ENCODE measurements at places on chromosomes 12 and 14. TPM values are rescaled to one million over a fixed set of nuclear protein-coding genes. Genes with fewer than 3 reads are reported as not detected.
A peak's percentile ranks its signal among the peaks of the same experiment; 100 is the strongest.

GRCh38 chr12:74401035-74401434 lies 136.6 kb upstream of the ATXN7L3B start:
- H3K27ac ChIP-seq: no peak overlapping the region
- DNase-seq: no peak
- no peaks in the 10 kb centered on the region for H3K4me1 ChIP-seq
- no peaks in the 10 kb centered on the region for H3K36me3 ChIP-seq
- peaks cover 18% of the 10 kb centered on the region for H3K27me3 ChIP-seq

DNA sequence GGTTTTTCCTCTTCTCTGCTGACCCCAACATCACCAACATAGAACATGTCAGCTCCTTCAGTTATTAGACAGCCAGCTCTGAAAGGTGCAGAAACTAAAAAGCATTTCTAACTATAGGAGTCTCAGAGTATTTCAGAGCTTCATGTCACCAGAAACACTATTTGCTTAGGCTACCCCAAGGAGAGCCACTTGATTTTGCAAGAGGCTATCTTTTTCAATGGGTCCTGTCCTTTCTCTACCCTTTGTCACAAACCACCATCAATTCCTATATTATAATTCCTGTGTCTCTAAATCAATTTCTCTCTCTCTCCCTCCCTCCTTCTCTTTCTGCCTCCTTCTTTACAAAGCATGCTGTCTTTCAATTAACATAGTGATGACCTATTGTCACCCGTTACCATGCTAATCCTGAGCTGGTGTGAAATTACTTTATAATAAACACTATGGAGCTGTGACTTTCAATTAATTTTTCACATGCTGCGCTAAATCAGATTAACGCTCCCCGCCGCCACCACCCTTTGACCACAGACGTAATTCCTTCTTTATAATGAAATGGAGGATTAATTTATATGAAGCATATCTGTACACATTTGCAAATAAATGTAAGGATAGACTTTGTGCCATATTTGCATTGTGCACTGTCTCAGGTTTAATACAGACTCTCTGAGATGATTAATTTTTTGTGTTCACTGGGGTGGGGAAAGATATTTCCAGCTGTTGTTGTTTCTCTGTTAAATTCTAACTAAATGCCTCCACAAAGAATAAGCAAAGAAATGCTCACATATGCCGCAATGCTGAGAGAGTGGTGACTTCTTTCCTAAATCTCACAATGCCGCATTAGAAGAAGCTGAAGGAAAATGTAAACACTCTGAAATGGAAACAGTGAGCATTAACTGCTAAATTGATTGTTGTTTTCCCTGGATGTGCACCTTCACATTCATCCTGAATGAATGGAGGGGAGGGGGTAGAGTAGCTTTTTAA lies 418.6 kb downstream of the PDZRN4 start:
- H3K4me3 ChIP-seq: no peak overlapping the region
- no peak for DNase-seq
- no peaks in the 10 kb centered on the region for H3K4me1 ChIP-seq
- H3K36me3 ChIP-seq: no peaks in the 10 kb centered on the region
- H3K27me3 ChIP-seq: no peaks in the 10 kb centered on the region

The UTP20 gene
- 22.7 TPM for total RNA-seq

DNA sequence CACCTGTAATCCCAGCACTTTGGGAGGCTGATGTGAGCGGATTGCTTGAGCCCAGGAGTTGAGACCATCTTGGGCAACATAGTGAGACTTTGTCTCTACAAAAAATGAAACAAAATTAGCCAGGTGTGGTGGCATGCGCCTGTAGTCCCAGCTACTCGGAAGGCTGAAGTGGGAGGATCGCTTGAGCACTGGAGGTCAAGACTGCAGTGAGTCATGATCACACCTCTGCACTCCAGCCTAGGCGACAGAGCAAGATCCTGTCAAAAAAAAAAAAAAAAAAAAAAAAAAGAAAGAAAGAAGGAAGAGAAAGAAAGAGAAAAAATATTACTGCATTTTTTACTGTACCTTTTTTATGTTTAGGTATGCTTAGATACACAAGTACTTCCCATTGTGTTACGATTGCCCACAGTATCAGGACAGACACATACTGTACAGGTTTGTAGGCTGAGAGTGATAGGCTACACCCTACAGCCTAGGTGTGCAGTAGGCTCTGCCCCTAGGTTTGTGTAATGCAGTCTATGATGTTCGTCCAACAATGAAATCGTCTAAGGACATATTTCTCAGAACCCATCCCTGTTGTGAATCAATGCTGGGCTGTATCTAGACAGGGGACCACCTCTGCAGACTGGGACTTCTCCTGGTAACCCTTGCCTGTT lies 160.4 kb upstream of the PWP1 start:
- H3K4me3 ChIP-seq: peak overlapping the region; percentile 14
- H3K27me3 ChIP-seq: no peaks in the 10 kb centered on the region
- peaks cover 10% of the 10 kb centered on the region for H3K4me1 ChIP-seq
- peaks cover 13% of the 10 kb centered on the region for H3K36me3 ChIP-seq

DNA sequence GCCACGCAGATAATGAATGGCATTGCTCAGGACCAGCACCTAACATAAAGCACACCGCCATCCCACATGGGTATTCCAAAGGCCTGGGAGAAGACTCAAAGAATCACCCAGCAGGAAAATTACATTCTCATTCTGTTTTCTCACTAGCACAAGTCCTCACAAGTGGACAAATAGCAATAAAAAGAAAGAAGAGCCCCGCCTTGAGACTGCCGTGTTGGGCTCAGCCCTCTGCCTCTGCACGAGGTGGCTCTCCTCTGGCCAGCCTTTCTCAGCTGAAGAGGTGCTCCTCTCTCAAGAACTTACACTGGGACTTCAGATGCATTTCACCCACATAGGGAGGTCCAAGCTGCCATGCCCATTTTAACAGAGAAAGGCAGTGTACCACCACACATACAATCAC lies 207.5 kb downstream of the SPTSSA start:
- no peak overlapping the region for H3K4me3 ChIP-seq
- no peaks in the 10 kb centered on the region for H3K4me1 ChIP-seq
- peaks cover 5% of the 10 kb centered on the region for H3K27me3 ChIP-seq
- DNase-seq: no peak
- no peak overlapping the region for H3K27ac ChIP-seq

The SLCO1C1 gene
- not detected for total RNA-seq

DNA sequence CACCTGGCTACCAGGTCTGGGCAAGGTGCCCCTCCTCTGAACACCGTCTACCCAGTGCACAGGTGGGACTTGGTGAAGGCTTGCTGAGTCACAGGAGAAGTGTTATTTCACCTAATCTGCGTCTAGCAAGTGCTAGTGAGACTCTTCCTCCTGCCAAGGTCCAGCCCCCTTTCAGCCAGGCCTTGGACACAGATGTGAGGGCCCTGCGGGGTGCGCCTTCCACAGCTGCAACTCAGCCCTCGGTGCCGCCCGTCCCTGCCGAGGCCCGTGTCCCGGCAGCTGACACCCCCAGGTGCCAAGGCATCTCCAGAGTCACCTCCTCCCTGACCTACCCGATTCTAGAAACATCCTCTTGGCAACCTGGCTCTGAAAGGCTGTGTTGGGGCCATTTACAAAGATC lies 55.1 kb downstream of the PRIMA1 start:
- no peak for DNase-seq
- no peak overlapping the region for H3K27ac ChIP-seq
- H3K4me3 ChIP-seq: no peak overlapping the region
- H3K27me3 ChIP-seq: peaks cover 5% of the 10 kb centered on the region
- no peaks in the 10 kb centered on the region for H3K36me3 ChIP-seq

The RTL1 gene
- total RNA-seq: not detected

The PLBD1 gene
- not detected for total RNA-seq

DNA sequence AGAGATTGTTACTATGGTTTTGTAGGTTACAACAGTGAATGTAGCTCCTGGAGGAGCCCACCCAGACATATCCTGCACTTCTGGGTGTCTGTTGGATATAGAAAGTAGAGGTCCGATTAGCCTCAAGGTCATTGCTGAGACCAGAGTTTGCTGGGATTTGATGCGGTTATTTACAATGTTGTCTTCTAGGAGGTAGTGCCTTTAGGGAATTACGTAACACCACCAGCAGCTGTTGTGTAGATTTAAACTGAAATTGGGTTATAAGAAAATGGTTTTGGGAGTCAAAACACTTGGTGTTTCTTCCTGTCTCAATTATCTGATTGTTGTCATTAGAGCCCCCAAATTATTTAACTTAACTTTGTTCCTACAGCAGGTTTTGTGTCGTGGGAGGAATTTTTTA lies 225.3 kb upstream of the PELI2 start:
- no peak overlapping the region for H3K27ac ChIP-seq
- DNase-seq: no peak
- no peak overlapping the region for H3K4me3 ChIP-seq

The CLSTN3 gene
- total RNA-seq: 40.0 TPM

- H3K27ac ChIP-seq: no peak overlapping the region
- no peak for DNase-seq
- H3K27me3 ChIP-seq: no peaks in the 10 kb centered on the region
- peaks cover 5% of the 10 kb centered on the region for H3K4me1 ChIP-seq
Observed at GRCh38 chr12:46790066-46790465, 35.7 kb downstream of the SLC38A4 start.

DNA sequence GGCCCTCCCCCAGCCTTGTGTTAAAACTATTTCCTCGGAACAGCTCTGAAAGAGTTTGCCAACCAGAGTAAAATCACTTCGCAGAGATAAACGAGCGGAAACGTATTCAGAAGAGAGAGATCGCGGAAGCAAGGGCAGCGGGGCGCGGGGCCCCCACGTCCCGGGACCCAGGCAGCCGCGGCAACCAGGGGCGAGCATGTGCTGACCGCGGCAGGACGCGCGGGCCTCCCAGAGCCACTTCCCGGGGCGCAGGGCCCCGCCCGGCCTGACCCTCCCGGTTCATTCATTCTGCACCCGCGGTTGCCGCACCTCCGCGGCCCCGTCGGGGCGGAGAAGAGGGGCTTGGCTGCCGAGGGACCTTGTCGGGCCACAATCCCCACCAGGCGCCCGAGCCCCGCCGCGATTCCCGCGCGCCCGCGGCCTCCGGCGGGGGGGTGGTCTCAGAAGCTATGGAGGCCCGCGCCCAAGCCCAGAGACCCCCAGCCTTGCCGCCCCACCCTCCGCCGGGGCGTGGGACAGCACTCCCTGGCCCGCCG lies 598 bp downstream of the UBE2N start:
- H3K27ac ChIP-seq: peak overlapping the region; percentile 99
- H3K27me3 ChIP-seq: no peaks in the 10 kb centered on the region
- H3K4me1 ChIP-seq: peaks cover 48% of the 10 kb centered on the region
- peak; percentile 72 for DNase-seq
- H3K36me3 ChIP-seq: peaks cover 6% of the 10 kb centered on the region
- peak overlapping the region; percentile 98 for H3K4me3 ChIP-seq

- H3K4me1 ChIP-seq: no peaks in the 10 kb centered on the region
- no peaks in the 10 kb centered on the region for H3K36me3 ChIP-seq
- H3K27me3 ChIP-seq: peaks cover 6% of the 10 kb centered on the region
- DNase-seq: no peak
- H3K27ac ChIP-seq: no peak overlapping the region
Observed at GRCh38 chr12:118958520-118958919, 22.8 kb upstream of the SRRM4 start.

DNA sequence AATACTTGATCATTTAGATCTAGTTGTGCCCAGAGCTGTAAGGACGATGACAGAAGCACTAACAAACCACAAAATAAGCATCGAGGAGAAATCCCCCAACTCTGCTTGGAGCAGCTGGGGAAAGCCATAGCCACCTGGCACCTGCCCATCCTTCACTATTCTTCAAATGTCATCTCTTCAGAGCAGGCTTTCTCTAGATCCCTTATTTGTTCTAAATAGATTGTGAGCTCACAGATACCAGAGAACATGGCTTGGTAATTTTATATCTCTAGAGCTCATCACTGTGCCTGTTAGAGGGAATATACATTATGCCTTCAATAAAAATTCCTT lies 50.9 kb downstream of the GRIP1 start:
- H3K4me3 ChIP-seq: no peak overlapping the region
- H3K27me3 ChIP-seq: peaks cover 23% of the 10 kb centered on the region
- H3K27ac ChIP-seq: no peak overlapping the region
- DNase-seq: no peak

DNA sequence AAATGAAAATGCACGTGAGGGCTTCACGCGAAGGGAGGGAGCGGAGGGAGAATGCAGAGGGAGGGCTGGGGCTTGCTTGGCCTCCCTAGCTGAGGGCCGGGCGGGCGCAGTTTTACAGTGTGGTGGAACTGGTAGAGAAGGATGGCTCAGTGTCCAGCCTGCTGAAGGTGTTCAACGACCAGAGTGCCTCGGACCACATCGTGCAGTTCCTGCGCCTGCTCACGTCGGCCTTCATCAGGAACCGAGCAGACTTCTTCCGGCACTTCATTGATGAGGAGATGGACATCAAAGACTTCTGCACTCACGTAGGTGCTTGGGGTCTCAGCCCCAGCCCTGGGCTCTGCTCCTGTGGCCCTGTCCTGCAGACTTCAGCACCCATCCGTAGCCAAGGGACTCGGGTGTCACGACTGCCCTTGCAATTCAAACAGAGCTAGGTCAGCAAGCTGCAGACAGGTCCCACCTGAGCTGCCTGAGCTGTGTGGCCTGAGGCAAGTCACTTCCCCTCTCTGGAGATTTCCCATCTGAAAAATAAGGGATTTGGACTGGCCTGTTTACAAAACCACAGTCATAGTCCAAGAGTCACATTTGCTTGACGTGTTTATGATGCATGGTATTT lies 18.4 kb downstream of the OTUB2 start:
- DNase-seq: peak; percentile 63
- no peak overlapping the region for H3K4me3 ChIP-seq
- no peaks in the 10 kb centered on the region for H3K27me3 ChIP-seq
- no peaks in the 10 kb centered on the region for H3K4me1 ChIP-seq

DNA sequence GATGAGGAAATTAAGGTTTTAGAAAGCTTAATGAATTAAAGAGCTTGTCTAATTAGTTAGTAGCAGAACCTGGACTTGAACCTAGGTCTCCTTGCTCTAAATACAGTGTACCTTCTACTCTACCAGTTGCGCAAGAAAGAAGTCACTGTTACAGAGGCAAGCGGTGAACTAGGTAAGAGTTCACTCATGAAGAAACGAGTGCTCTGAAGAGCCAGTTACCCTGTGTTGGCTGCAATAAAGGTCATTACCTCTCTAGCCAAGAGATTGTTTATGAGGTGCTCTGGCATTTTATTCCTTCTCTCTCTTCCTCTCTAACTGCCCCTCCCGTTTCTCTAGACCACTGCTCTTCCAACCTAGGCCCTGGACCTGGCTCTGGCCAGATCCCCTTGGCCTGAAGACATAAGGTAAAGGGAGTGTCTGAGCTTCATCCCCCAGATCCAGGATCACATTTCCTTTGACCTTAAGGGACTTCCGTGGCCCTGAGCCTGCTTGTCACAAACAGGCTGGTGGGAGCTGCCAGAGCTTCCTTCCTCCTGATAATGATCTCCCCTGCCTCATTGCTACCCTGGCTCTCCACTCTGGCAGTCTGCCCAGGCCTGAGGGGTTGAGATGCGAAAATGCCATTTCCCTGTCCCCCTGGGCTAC lies 1.9 kb downstream of the RNASE7 start:
- H3K4me3 ChIP-seq: no peak overlapping the region
- H3K27me3 ChIP-seq: peaks cover 29% of the 10 kb centered on the region
- H3K4me1 ChIP-seq: no peaks in the 10 kb centered on the region
- no peaks in the 10 kb centered on the region for H3K36me3 ChIP-seq

DNA sequence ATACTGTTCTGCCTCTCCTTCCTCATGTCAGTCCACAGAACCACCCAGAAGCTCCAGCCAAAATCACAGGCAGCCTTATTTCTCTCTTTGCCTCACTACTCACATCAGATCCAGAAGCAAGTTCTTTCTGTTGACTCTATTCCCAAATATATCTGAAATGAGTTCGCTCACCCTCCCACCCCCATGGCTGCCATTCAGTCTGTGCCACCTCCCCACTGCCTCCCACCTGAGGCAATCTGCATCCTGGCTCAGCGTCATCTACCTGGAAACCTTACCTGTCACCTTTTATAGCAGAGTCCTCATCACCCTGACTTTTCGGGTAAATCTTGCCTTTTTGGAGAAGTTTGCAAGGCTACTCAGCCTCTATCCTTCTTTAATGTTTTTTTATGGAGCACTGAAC lies 501.8 kb downstream of the BCL11B start:
- peaks cover 39% of the 10 kb centered on the region for H3K27me3 ChIP-seq
- no peak overlapping the region for H3K4me3 ChIP-seq
- H3K4me1 ChIP-seq: no peaks in the 10 kb centered on the region
- DNase-seq: no peak

The SART3 gene
- total RNA-seq: 127 TPM
